Activated T-cell treated with anti-CD3 and anti-CD28 coated beads, Interleukin-2, amount 50 U/mL, for 72 hours (primary cell): ENCODE measurements at places on chromosomes 13 and 19. TPM values are rescaled to one million over a fixed set of nuclear protein-coding genes. Genes with fewer than 3 reads are reported as not detected.
A peak's percentile ranks its signal among the peaks of the same experiment; 100 is the strongest.

DNA sequence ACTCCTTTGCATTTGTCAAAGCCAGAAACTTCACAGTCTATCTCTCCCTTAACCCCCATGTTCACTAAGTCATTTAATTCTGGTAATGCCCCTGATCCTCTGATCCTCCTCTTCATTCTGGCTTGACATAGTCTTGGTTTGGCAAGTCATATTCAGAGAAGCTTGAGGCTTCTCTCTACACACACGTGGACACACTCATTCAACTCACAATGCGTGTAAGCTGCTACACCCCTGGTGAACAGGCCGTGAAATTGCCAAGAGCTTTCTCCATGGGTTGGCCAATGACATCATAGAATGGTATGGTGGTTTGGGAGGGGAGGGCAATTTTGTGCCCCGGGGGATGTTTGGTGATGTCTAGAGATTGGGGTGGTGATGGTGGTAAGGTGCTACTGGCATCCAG lies 47.9 kb upstream of the FLT1 start:
- DNase-seq: peak; percentile 33
- H3K36me3 ChIP-seq: peaks cover 15% of the 10 kb centered on the region
- H3K4me1 ChIP-seq: peaks cover 52% of the 10 kb centered on the region

The TPTE2 gene
- total RNA-seq: 0.30 TPM

GRCh38 chr13:98144027-98144741 lies 1.3 kb downstream of the FARP1 start:
- no peak overlapping the region for H3K27ac ChIP-seq
- H3K36me3 ChIP-seq: no peaks in the 10 kb centered on the region
- no peak for DNase-seq
- peaks cover 60% of the 10 kb centered on the region for H3K27me3 ChIP-seq
- H3K4me1 ChIP-seq: peaks cover 11% of the 10 kb centered on the region

The EXOSC5 gene
- 30.3 TPM for total RNA-seq

DNA sequence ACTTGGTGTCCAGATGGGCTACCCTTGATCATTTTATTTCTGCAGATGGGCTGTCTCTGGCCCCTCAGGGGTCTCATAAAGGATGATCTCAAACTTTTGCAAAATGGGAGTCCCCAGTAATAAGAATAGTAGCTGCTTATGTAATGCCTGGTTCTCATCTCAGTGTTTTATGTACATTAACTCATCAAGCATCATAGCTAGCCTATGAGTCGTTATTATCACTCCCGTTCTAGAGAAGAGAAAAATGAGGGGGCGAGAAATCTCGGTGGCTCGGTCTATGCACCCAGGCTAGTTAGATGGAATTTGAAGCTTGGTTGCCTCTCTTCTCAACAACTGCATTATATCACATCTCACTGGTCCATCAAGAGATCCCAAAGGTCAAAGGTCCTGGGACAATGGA lies 3.4 kb downstream of the CACNG6 start:
- no peaks in the 10 kb centered on the region for H3K36me3 ChIP-seq
- peaks cover 13% of the 10 kb centered on the region for H3K4me1 ChIP-seq
